ENCODE measurements at places on chromosomes 1 and 21.

GRCh38 chr1:155069551-155070157, 6.1 kb downstream of the EFNA4 start:
- DNase-seq, result no peak

- DNase-seq, result no peak
Observed at GRCh38 chr1:205832326-205832751, 17.6 kb downstream of the PM20D1 start.

DNA sequence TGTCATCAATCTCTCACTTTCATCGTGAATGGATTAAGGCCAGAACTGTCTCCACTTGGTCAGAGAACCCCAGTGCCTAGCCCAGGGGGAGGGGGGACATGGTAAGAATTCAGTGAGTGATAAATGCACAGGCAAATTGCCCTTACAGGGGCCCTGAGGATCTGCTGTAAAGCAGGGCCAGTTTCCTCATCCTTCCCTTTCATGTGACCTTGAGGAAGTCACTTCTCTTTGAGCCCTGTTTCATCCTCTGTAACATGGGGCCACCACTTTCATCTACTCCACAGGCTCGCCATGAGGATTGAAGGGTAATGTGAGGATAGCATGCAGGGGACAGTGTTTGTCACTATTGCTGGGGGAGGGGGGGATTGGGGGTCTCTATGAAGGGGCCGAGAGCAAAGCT, 28.1 kb upstream of the C1QA start:
- DNase-seq, result no peak

- no peak for DNase-seq
Observed at GRCh38 chr1:60141276-60141675, 67.7 kb upstream of the C1orf87 start.

DNA sequence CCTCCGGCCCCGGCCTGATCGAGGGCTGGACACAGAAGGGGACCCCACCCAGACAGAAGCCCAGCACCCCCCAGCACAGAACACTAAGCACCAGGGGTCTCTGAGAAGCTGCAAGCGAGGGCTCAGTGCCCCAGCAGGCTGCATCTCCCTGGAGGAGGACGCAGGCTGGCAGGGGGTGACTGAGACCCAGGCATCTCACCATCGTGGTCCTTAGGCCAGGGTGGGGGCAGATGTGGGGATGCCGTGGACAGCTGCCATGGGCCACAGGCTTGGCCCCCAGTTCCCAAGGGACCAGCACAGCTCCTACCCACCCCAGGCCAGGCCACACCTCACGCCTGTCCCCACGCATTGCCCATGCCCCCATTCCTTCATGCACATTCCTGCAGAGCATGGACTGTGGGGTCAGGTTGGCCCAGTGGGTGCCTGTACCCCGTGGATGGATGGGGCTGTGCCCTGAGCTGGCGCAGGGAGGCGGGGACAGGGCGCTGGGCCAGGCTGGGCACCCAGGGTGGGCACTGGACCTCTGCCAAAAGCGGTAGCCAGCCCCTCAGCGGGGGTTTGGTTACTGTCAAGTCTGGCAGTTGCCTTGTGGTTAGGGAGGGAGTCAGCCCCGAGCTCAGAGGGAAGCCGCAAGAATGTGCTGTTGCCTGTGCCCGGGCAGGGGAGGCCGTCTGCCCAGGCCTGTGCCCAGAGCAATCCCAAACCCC, 61.5 kb downstream of the ARHGEF16 start:
- no peak for DNase-seq

DNA sequence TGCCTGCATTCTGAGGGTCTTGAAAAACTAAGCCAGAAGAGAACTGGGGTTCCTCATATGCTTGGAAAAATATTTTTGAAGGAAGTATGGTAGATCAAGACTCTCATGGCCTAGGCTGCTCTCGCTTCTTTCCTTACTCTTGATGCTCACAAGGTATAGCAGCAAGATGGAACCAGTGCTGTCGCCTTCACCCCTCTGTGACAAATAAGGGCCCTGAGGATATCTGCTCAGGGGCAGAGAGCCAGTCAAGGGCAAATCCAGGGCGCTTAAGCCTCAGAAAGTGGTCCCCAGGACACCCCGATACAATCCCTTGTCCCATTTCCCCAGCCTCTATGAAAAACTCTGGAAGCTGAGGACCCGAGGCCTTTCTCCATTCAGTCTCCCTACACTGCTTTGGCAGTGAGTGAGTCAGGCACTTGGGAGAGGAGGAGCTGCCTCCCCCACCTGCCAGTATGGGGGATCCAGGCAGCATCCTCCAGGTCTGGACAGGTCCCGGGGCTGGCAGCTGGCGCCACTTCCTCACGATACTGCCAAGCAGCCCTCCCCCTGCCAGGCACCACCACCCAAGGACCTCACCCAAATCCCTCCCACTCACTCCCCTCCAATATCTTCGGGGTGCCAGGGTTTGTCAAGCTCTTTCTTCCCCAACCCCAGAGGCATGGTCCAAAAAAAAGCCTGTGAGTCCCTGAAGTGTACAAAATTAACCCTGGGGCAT, 1.3 kb downstream of the IGSF9 start:
- DNase-seq, result no peak

- no peak for DNase-seq
Observed at GRCh38 chr21:35601211-35601610, 459.1 kb downstream of the SETD4 start.

DNA sequence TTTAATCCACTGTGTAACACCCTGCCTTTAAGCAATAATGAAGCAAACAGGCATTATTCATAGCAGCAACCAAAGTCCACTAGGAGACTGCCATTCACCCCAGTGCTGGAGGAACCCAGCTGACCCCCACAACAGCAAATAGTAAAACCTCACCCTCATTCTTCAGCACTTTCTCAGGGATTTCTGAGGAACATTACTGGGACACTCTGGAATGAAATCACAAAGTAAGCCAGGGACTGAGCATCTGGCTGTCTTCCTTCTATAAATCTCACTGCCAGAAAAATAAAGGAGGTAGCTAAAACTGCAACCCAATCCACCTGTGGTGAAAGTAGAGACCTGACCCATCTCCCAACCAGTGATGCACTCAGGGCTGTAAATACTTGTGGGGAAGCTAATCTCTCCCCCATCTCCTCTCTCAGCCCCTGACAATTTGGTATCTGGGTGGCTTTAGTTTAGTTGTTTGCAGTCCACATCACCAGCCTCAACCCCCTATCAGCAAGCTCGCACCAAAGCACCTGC, 47.1 kb downstream of the COL6A1 start:
- no peak for DNase-seq

GRCh38 chr1:90347366-90347765, 352.5 kb downstream of the ZNF326 start:
- DNase-seq, result no peak

DNA sequence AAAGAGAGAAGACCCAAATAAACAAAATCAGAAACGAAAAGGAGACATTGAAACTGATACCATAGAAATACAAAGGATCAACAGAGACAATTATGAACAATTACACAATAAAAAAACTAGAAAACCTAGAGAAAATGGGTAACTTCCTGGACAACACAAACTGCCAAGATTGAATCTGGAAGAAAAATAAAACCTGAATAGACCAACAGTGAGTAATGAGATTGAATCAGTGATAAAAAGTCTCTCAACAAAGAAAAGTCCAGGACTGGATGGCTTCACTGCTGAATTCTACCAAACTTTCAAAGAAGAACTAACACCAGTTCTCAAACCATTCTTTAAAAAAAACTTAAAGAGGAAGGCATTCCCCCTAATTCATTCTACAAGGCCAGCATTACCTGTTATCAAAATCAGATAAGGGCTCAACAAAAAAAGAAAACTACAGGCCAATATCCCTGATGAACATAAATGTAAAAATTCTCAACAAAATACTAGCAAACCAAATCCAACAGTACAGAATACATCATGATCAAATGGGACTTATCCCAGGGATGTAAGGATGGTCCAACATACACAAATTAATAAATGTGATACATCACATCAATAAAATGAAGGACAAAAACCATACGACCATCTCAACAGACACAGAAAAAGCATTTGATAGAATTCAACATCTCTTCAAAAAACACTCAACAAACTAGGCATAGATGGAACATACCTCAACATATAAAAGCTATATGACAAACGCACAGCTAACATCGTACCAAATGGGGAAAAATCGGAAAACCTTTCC, 119.9 kb downstream of the ACBD6 start:
- no peak for DNase-seq

- peak; percentile 19 for DNase-seq
Observed at GRCh38 chr21:45309069-45309986, 21.6 kb upstream of the POFUT2 start.

GRCh38 chr21:34133802-34134201, 60.4 kb downstream of the MRPS6 start:
- DNase-seq, result no peak

Measured in stimulated activated naive CD4-positive, alpha-beta T cell treated with Interleukin-2 at 50 U/mL for 16 hours (primary cell).